IPS DF 6.9 (cell line): ENCODE measurements at places on chromosomes 2 and 18.

DNA sequence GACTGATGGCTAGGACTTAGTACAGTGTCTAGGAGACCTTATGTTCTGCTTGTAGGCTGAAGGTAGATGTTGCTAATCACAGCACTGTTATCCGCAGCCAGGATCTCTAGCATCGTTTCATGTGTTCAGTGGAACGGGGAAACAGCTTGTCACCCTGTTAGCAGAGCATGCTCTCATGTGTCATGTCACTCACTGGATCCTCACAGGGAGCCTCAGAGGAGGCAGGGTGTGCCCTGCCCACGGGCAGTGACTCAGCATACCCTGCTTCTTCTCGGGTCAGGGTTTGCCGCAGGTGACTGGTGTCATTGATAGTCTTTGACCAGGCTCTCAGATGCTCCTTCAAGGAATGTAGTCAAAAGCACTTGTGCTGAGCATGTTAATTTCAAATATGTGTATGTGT lies 44.4 kb downstream of the RPIA start:
- no peak for DNase-seq

DNA sequence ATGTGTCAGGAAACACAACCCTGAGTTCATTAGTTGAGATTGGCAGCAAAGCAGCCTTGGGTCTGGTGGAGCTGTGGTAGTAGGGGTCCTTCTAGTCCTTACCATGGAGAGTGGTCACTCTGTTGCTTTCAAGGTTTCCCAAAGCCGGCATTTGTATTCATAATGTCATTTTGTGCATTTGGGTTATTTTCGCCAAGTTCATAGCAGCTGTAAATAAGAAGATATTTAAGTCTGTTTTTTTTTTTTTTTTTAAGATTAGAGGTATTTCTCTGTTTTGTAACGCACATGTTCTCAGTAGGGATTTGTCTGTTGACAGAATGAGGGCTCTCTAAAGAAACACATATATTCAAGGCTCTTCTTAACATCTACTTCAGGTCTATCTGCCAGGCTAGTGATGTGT lies 114.1 kb downstream of the PRPF40A start:
- no peak for DNase-seq

DNA sequence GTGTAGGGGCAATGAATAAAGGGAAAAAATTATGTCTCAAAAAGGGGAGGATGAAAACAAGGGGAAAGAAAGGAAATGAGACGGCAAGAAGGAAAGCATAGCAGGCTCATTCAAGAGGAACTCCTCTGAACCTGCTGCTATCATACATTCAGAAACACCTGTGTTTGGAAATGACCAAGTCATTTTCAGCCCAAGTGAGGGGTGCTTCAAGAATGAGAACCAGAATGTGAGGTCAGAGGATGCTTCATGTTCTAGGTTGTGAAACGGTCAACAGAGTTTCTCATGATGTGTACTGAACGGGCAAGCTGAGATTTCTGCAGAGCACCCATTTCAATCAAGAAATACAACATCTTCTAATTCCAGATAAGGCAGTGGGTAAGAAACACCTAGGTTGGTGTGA lies 1367.2 kb upstream of the CELF4 start:
- DNase-seq: no peak

DNA sequence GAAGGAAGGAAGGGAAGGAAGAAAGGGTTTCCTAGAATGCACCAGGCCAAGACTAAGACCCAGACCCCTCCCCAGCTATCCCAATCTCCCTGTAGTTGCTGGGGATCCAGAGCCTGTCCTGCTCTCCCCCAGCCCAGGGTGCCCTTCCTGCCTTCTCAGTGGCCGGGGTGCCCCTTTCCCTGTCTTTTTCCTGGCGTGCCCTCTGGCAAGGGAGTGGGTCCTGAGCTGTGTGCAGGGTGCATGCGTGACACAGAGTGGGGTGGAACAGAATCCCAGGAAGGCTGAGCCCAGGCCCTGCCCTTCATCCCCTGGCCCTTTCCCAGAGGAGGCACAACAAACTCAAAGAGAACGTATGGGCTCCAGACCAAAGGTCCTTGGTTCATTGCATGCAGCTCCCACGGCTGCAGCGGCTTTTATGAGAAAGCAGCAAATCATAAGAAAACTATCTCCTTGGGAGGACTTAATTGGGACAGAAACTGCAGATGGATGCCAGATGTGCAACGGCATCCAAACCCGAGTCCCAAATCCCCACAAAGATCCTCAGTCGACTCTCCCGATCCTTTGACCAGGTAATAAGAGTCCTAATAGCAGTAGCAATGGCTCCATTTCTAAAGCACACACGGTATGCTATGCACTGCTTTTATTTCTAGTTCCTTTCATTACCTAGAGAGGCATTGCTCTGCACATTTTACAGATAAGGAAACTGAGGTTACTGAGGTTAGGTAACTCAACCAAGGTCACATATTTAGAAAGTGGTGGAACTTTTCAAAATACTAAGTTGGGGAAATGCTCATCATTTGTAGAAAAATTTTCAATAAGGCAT lies 12.7 kb upstream of the ARID5A start:
- DNase-seq: no peak

DNA sequence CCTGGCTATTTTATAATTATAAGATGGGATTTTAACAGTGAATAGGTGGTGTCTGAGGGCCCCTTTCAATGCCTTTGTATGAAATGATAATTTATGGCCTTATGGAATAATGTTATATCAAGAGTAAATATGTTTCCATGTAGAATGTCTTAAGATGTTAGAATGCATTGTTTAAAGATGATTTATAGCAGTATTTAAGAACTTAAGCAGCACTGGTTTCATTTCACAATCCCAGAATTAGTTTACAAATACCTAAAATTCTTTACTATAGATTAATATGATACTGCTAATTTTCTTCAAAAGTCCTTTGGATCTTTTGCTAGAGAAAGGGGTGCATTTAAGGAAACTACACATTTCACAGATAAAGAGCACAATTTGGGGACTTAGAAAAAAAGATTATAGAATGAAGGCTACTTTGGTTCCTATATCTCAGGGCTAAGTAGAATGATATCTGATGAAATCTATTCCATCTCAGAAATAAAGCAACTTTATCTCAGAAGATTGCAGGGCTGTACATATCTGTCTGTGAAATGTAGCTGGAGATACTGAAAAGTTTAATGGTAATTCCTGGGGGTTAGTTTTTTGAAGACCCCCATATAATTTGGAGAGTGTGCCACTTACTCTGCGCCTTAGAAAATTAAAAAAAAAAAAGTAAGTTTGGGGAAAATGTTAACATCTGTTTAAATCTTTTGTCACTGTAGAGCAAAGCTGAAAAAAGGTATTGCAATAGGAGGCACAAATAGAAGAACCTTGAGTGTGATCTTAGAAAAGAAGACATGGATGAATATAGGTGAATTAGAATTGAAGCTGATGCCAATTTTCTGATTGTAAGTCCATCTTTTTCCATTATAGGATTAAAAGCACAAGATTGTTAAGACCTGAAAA lies 123.4 kb downstream of the GULP1 start:
- DNase-seq: no peak

DNA sequence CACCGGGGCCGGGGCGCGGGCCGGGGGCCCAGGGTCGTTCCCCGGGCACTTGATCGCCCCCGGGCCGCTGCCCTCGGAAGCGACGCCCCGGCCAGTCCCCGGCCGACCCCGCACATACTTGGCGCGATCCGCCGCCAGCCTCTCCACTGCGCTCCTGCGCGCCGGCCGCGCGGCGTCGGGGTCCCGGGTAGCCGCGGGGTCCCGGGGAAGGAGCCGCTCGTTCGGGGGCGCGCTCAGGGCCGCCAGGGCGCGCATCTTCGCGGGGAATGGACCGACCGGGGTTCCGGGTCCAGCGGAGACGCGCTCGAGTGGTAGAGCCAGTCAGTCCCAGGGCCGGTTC lies 204 bp downstream of the FAM110C start:
- DNase-seq: no peak

GRCh38 chr18:67514901-67515540 lies 1.5 kb downstream of the DSEL start:
- no peak for DNase-seq

DNA sequence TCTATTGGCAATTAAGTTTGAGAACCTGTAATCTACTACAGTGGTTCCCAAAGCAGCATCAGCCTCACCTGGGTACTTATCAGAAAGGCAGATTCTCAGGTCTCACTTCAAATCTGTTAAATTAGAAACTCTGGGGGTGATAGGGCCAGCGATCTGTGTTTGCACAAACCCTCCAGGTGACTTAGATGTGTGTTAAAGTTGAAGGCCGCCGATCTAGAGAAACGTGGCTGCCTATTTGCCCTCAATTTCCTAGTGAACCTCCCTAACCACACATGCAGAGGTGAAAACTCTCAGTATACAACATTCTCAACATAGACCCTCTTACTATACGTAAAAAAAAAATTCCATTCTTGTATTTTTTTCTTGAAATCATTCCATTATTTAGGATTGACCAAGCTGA lies 14.2 kb downstream of the KLHL41 start:
- no peak for DNase-seq

DNA sequence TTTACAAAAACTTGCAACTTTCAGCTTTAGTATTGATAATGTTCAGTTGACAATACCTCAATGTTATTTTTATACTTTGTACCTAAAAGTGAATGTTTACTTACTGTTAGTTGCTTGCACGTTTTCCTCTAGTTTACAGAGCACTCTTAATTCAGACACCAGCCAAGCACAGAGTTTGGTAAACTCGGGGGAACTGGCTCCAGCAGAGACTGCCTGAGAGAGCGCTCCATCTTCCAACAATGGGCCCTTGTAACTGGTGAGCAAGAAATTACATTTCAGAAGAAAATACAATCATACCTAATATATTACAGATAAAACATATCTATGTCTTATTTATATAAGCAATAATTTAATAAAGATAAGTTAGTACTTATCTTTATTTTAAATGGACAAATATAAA lies 3.7 kb downstream of the FAM98A start:
- DNase-seq: no peak

- no peak for DNase-seq
Measured at GRCh38 chr18:73318739-73319479, 451.1 kb upstream of the NETO1 start.

DNA sequence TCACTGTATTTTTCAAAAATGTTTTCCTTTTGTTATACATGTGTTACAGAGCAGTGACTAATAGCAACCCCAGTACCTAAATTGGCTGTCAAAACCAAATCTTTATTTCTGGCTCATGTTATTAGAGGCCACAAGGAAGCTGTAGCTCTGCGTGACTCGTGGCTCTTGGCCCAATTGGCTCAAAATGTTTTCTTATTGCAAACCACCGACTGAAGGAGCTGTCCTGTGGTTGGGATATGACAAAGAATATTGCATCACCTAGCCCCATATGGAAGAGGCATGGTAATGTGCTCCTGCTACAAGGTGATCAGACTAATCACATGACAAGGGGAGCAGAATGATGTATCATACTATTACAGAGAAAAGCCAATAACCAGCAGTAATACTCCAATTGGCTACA lies 1058.5 kb downstream of the CBLN2 start:
- DNase-seq: no peak

DNA sequence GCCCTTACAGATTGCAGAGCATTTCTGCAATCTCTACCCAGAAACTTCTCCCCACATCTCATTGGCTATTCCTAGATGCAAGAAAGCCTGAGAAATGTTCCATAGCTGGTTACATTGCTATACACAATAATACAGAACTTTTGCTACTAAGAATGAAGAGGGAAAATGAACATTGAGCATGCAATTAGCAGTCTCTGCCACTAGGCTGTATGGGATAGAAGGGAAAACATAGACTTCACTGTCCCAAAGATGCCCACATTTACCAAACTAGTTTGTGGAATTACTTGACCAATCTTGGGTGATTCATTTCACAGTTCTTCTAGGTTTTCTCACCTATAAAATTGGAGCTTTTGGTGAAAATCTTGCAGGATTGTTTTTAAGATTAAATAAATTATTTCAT lies 265.7 kb upstream of the NT5C1B start:
- DNase-seq: no peak

DNA sequence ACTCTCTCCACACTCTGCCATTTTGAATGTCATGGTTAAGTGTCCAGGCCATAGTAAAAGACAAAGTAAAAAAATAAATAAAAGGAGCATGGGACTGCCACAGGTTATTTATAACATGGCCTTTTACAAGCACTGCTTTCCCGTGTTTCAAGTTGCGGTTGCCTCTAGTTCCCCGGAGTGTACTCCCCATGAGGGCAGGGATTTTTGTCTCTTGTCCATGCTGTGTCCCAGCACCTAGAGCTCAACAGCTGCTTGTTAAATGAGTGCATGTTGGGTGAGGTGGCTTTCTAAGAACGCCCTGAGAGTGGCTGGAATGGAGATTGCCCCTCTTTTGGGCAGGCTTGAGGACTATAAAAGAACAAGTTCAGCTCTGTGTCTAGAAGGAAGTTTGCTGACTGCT lies 8.4 kb downstream of the CAVIN2 start:
- no peak for DNase-seq

DNA sequence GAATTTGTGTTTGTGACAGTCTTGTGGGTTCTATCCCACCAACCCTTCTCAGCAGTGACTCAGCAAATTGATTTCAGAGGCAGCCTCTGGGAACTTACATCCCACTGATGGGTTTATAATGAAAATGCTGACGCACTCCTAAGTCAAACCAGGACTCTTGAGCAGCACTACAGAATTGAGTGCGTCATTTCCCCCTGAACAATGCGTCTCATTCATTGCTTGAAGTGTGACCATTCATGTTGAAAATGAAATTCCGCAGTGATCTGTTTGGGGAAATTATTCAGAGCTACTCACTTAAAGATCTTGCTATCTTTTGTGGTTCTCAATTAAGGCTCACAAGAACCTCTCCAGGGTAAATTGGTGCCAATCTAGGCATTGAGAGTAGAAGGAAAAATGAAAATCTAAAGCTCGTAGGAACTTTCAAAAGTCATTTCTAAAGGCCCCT lies 417.7 kb upstream of the SLC14A2 start:
- DNase-seq: no peak

GRCh38 chr2:65061910-65062339 lies 5.7 kb downstream of the CEP68 start:
- no peak for DNase-seq

DNA sequence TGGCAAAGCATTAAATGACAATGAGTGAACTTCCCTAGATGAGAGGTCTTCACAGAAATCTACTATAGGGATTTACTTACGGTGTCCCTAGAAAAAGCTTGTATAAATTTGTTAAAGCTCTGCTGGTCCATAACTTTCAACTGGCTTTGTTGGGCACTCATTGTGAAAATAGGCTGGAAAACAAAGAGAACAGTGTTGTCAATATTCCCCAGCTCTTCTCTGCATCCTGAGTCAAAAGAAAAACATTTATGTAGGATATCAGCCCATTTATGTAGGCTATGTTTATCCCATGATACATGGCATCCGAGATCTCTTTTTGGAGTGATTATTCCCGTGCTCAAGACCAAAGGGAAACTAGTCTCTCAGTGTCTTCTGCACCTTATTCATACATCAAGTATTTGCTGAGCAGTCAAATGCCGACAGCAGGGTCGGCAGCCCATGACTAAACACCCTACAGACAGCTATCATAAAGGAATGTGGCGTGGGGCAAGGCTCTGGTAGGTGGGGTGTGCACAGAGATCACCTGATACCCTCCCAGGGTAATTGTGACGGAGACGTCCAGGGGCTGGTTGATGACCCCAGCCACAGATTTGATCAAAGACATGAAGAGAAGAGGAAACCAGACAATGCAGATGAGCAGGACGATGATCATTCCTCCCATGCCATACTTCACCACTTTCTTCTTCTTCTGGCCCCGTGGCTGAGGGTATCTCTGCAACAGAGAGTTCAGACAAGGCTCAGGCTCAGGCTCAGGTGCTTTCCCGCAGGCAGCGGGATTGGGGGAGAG lies 155.9 kb downstream of the NAPG start:
- DNase-seq: no peak

GRCh38 chr2:172893671-172894070 lies 158.0 kb downstream of the RAPGEF4 start:
- no peak for DNase-seq
